Stimulated activated CD8-positive, alpha-beta memory T cell treated with anti-CD3 and anti-CD28 coated beads, Interleukin-7, amount 100 ng/mL, for 48 hours (primary cell): ENCODE measurements at places on chromosomes 2 and 18.
A peak's percentile ranks its signal among the peaks of the same experiment; 100 is the strongest.

DNA sequence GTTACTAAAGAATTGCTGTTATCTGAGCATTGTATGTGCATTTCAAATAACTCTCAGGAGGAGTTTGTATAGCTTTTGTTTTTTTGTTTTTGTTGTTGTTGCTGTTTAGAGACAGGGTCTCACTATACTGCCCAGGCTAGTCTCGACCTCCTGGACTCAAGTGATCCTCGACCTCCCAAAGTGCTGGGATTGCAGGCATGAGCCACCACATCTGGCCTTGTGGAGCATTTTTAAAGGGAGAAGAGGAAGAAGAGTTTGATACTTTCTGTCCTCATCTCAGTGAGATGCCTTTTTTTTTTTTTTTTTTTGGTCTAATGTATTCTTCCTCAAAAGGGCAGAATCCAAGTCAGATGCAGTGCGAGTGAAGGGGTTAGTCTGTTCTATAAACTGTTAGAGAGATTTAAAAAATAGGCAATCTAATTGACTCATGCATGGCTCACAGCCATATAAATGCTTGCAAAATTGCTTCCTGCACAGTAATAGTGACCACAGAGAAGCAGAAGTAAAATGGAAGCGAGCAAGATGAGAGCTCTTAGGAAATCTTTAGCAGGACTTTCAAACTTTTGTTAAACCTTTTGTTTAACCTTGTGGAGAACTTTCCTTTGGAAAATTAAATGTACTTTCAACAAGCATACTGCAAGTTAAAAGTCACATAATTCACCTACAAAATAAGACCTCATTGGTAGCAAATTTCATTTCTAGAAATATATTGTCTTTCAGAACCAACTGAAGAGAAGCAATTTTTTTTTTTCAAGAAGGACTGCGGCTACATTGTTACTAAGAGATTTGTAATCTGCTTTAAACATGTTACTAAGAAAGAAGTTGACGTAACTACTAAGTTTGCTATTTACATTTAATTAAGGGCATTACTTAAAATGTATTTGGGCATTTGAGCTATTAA, 52.3 kb upstream of the ROCK1 start:
- no peak for DNase-seq

DNA sequence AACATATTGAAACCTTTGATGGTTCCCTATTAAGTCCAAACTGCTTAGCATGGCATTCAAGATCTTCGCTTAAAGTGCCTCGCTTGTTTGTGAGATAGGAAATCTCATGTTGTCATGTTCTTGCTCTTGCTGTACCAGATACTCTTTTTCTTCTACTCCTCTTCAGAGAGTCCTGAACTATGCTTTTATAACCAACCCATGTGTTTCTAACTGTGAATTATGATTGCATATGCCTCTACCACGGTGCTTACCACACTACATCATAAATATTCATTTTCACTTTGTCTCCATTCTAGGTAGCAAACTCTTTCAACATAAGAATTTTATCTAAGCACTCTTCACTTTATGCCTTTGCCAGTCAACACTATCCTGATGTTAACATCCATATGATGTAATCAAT, 23.6 kb downstream of the STAT4 start:
- no peak for DNase-seq

- no peak for DNase-seq
Measured at GRCh38 chr2:223723954-223724411, 113.4 kb downstream of the AP1S3 start.

GRCh38 chr2:208407667-208408066, 1.1 kb downstream of the PTH2R start:
- no peak for DNase-seq

DNA sequence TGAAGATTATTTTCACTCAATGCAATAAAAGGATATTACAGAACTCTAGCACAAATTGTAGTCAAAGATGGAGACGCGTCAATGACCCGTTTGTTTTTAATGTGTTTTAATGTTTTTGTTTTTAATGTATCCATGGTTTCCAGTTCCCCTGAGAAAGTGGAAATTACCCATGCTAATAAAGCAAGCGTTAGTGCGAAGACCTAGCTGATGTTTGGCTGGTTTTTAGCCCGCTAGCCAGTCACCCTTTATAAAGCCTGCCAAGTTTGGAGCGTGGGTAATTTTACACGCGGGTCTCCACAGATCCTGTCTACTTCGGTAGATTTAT, 430 bp upstream of the CHMP1B start:
- no peak for DNase-seq

GRCh38 chr18:35964319-35964718, 8.2 kb upstream of the RMP24 start:
- no peak for DNase-seq

GRCh38 chr2:67717692-67718091, 320.6 kb downstream of the ETAA1 start:
- no peak for DNase-seq

DNA sequence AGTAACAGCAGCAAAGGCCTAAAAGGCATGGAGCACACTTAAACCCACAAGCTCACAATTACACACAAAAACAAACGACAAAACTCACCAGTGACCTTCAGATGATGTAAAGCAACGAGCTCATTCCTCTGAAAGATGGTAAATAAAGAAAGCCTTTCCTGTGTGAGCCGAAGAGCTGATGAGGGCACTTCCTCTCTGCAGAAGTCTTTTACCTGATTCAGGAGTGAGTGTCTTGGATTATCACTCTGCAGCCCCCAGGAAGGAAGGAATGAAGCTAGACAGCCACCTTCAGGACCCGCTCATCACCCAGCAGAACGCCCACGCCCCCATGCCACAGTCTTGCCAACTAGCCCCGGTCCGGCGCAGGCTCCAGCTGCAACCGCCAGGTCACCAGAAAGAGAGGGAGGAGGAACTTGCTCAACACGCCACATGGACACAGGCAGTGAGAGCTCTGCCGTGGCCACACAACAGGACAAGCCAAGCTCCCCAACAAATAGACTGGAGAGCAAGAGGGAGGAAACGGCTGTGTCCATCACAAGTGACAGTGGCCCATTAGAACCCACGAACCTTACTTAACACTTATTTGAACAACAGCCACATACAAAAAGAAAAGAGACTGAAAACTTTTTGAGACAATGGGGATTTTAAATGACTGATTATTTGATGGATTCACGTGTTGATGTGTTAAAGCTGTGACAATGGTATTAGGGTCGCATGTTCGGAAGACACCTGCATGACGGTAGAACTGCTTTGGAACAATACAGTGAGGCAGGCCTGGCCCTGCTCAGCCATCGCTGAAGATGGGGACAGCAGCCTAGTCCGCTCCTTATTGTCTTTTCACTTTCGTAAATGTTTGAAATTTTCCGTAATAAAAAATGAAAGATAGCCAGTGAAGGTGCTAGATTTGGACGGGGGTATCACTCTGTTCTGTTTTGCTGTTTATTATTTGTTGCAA, 127.3 kb downstream of the HDAC4 start:
- no peak for DNase-seq

DNA sequence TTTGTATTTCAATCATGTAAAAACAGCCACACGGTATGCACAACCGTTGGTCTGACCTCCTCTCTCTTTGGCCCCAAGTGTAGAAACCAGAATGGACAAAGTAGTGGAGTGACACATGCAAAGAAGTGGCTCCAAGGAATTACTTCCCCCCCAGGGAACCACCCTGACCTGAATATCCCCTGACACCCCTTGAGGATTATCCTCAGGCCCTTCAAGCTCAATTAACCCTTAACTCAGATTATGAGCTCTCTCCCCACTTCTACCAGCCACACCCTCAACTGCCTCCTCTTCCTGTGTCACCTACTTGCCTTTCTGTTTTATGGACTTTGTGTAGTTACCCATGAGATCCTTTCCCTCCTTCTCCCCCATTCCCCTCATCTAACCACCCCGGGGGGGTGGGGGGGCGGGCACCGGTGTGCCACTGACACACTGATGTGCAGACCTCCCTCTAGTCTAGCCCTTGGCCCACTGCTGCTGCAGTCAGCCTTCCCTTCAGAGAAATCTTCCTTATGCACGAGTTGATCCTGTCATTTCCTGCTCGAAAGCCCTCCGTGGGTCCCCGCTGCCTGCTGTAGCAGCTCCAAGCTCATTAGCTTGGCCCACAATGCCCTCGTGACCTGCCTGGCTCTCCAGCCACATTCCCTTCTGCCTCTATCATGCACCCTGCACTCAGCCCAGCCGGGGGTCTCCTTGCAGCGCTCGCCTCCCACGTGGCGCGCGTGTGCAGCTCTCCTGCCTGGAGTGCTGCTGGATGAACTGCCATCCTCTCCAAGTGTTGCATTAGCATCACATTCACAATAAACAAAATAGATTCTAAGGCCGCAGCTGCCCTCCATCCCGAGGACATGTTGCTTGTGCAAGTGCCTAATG, 40.1 kb upstream of the TMEM177 start:
- no peak for DNase-seq

- no peak for DNase-seq
Measured at GRCh38 chr2:47301277-47301618, 101.7 kb upstream of the MSH2 start.

DNA sequence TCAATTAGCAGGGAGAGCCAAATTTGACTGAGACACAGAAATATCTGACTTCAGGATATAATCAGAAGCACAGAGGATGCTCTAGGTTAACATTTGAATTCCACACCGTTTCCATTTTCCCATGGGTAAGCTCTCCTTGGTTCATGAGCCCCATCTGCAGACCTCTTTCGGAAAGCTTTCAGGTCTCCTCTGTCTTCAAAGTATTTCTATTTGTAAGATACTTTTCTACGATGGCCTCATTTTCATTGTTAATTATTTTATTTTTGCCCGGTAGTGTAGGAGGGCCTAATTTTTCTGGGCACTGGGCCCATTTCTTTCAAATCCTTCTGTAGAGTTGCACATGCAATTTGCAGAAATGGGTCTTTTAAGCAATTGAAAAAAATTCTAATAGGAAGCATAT, 53.8 kb downstream of the LRPPRC start:
- no peak for DNase-seq

- no peak for DNase-seq
Measured at GRCh38 chr18:23798249-23798648, 109.0 kb downstream of the LAMA3 start.

GRCh38 chr2:147222506-147222905, 622.3 kb upstream of the ACVR2A start:
- no peak for DNase-seq

GRCh38 chr18:46301081-46301480, 196.9 kb downstream of the HAUS1 start:
- no peak for DNase-seq

- no peak for DNase-seq
Measured at GRCh38 chr2:240288087-240288521, 147.4 kb upstream of the GPC1 start.

- no peak for DNase-seq
Measured at GRCh38 chr2:37780387-37780676, 108.9 kb upstream of the CDC42EP3 start.

- no peak for DNase-seq
Measured at GRCh38 chr18:9741793-9742523, 33.9 kb downstream of the RAB31 start.

DNA sequence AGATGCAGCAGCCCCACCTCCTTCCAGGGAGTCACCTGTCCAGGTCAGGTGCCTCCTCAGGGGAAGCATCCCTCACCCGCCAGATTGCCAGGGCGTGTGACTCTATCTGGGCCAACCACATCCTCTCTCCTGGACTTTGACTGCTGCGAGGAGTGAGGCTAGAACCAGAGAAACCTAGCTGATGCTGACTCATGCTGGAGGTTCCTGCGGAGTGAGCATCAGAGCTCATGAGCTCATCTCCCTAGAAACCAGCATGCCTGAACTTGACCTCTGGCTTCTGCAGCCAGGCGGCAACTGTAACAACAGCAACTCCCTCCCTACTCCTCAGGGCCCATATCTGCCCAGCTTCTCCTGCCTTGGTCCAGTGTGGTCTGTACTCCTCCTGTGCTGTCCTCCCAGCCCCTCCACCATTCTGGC, 28.3 kb upstream of the NT5DC4 start:
- peak; percentile 36 for DNase-seq

- DNase-seq, result no peak
Measured at GRCh38 chr2:163592954-163593622, 142.7 kb downstream of the FIGN start.

DNA sequence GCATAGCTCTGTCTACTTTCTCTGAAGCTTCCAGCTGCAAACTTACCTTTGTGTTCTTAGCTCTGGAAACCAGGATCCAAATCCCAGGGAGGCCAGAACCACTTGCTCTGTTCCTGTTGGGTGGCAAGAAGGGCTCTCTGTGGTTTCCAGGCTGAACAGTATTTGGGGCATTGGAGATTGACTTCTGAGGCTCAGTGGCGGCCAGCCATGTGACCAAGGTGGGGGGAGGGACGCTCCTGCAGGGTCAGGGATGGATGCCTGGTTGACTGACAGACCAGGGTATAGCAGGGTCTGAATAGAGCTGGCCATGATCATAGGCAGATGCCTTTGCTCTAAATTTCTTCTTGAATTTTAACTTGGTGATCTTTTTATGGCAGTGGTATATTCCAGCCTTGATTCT, 15.1 kb downstream of the SLC4A5 start:
- DNase-seq, result no peak

GRCh38 chr18:56115071-56116015, 523.0 kb downstream of the TXNL1 start:
- no peak for DNase-seq

- no peak for DNase-seq
Measured at GRCh38 chr2:84704505-84705244, 176.2 kb downstream of the TRABD2A start.

- no peak for DNase-seq
Measured at GRCh38 chr18:79135924-79136323, 66.7 kb downstream of the ATP9B start.

GRCh38 chr2:85399183-85399455, 11.0 kb downstream of the CAPG start:
- DNase-seq, result no peak

- DNase-seq, result no peak
Measured at GRCh38 chr2:191265311-191266170, 20.3 kb downstream of the MYO1B start.

GRCh38 chr2:178478130-178478438, 316 bp downstream of the FKBP7 start:
- DNase-seq, result no peak

DNA sequence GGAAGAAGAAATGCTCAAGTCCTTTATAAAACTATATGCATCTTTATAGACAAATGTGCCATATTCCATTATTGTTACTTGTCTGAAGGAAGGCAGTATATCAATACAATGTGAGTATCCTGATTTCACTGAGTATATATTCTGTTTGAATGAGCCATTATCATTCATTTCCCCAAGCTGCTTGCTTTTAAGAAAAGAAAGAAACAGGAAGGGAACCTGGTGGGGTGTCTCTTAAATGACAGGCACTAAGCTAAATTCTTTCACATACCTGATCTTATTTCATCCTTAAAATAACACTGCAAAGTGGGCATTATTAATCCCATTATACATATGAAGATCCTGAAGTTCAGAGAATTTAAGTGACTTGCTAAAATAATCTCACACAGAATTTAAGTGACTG, 307.9 kb downstream of the SLC8A1 start:
- DNase-seq, result no peak

GRCh38 chr2:128371248-128371630, 52.6 kb upstream of the HS6ST1 start:
- no peak for DNase-seq

DNA sequence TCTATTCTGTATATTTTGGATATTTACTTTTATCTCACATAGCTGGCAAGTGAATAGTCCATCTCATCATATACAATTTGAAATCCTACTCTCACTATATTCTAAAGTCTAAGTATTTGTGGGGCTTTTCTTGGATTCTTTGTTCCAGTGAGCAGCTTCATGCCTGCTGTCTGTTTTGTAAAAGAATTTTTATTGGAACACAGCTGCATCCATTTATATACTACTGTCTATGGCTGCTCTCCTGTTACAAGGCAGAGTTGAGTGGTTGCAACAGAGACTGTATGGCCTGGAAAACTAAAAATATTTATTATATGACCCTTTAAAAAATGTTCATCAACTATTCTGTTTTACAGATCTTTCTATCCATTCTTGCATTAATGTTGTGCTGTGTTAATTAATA, 193.3 kb upstream of the KLHL14 start:
- DNase-seq, result no peak
